Thyroid gland (tissue), 4 donors: ENCODE measurements at places on chromosomes 5 and 9.

DNA sequence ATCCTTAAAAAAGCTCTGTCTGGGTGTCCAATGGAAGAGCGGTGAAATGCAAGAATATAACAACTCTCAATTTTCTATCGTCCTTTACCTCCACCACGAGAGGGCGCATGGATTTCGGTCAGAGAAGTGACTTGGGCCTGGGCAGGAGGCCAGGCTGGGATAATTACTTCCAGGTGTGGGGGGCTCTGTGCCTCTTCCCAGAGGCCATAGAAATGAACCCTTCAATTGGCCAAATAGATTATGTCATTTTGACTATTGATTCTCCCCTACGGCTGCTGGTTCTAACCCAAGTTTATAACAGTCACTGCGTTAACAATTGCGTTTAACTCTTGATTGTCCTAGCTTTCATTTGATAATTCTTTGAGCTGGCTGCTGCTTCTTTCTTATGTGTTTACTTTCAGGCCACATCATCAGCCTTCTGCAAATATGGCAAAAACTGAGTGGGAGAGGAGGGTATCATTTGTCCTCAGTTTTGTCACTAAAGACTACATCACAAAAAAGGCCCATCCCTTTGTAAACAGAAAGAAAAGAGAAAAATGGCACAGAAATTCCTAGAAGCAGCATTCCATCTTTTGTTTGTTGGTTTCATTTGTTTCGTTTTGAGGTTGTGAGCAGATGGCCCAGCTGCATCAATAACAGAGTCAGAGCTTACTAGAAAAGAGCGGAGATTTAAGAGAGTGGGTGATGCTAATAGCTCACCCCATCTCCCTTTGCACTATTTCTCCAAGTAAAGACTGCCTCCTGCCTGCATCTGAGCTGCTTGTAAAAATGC is 45.4 kb upstream of the ZFR start:
- peak; percentile 67 for DNase-seq

- no peak for DNase-seq
Measured at GRCh38 chr5:143445776-143446175, 42.3 kb upstream of the NR3C1 start.

GRCh38 chr9:118366228-118366627 is 662.0 kb downstream of the TLR4 start:
- no peak for DNase-seq

GRCh38 chr5:127766676-127767335 is 63.6 kb downstream of the CCDC192 start:
- no peak for DNase-seq

DNA sequence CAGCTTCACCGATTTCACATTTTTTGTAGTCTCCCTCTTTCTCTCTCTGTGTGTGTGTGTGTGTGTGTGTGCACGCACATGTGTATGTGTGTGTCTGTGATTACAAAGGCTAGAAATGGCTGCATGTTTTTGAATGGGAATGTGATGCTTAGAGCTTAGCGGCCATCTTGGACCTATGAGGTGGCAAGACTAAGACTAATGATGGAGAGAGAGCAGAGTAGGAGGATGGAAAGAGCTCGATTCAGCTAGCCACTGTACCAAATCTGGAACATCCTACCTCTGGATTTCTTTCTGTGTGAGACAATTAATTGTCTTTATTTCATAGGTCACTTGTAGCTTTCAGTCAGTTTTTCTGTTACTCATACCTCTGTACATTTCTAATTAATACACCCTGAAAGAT is 205.1 kb downstream of the PCSK1 start:
- no peak for DNase-seq

DNA sequence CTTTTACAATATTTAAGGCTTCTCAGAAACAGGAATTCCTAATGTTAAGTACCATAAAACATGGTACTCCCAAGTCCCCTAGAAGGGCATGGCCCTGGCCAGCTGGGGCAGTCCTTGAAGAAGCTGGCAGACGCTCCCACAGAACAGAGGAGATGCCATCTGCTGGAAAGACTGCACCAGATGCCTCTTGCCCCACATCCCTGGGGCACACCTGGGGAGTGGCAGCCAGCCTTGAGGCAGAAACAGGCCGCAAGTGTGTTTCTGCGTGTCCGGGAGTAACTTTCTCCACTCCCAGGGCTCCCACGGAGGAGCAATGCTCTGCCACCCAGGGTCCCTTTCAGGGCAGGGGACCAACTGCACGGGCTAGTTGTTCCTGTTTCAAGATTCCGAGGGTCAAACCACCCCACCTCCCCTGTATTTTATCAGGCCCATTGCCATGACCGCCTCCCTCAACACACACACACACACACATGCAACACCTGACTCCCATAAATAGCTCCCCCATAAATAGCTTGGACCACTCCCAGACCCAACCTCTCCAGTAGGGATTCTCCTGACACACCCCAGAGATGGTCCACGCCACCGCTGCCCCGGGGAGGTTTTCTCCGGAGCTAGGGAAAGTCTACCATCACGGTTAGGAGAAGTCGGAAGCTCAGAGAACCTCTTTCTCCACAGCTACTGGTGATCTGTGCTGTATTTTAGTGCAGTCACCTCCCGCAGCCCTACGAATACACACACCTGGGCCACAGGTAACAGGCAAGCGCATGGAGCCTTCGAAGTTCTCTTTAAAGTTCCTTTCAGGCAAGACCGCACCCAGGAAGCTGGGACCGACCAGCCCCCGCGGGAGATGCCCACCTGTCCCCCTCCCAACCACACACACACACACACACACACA is 1.5 kb downstream of the SPOCK1 start:
- DNase-seq: peak; percentile 5
